ENCODE measurements at places on chromosomes 1 and 21.
A peak's percentile ranks its signal among the peaks of the same experiment; 100 is the strongest.

DNA sequence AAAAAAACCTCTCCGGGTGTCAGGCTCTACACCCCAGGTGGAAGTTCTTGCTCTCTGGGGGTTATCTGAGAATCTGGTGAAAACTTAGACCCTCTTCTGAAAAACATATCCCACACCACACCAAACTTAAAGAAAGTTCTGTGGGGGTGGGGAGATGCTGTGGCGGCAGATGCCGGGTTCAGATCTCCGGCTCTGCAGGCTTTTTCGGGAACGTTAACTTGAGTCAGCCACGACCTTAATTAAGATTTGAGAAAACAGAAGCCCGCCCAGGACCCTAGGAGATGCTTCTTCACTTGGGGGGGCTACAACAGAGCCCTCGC lies 2.3 kb downstream of the RCC2 start:
- DNase-seq: no peak

- DNase-seq: no peak
These were observed 14.3 kb upstream of the SEC16B start for GRCh38 chr1:177984136-177984525.

DNA sequence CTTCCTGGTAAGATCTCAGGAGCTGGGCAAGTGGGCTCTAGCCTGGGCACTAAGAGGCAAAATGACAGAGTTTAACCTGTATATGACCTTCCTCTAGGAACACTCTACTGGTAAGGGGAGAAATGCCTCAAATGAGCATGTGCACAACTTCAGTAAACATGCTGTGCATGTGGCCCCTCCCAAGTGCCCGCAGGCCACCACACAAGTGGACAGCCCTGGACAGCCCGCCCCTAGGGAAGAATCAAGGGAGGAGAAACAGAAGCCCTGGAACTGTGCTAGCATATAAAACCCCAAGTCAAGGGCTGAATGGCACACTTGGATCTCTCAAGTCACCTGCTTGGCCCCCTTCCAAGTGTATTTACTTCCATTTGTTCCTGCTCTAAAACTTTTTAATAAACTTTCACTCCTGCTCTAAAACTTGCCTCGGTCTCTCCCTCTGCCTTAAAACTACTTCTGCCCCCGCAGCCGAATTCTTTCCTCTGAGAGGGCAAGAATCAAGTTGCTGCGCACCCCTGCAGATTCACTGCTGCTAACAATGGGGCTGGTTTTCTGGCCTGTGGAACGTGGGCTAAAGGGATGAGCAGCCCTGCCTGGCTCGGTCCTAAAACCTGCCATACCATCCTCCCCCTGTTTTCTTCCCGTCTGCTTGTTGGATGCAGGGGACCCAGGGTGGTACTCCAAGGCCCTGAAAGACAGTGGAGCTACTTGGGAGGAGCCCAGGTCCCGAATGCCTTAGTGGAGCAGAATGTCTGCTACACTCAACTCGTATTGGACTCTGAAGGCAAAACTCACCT lies 93.5 kb downstream of the IER5 start:
- DNase-seq: no peak

GRCh38 chr21:45074048-45074817 lies at the start of gene ADARB1:
ADARB1 (plus strand) TSS chr21:45074580; CDS start chr21:45171657, 97,077 bp downstream.
- peak; percentile 87 for DNase-seq

DNA sequence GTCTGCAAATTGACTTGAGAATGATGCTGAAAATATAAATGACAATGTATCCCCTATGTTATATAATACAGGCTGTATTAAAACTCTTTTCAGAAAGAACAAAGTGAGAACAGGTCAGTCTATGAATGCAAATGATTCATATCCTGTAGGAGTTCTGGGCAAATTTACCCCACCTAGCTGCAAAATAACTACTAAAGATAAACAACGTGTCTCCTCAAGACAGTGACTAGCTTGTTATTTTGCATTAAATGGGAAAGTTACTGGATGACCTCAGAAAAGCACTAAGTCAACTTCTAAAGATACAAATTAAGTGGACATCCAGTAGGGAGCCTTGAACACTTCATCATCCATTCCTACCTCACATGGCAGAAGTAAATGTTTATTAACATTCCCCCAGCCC lies 11.1 kb downstream of the RNF19B start:
- no peak for DNase-seq

- no peak for DNase-seq
These were observed 220.1 kb downstream of the ST6GALNAC3 start for GRCh38 chr1:76294482-76295194.

- DNase-seq: no peak
These were observed 9.7 kb downstream of the SMYD3 start for GRCh38 chr1:246497331-246497915.

DNA sequence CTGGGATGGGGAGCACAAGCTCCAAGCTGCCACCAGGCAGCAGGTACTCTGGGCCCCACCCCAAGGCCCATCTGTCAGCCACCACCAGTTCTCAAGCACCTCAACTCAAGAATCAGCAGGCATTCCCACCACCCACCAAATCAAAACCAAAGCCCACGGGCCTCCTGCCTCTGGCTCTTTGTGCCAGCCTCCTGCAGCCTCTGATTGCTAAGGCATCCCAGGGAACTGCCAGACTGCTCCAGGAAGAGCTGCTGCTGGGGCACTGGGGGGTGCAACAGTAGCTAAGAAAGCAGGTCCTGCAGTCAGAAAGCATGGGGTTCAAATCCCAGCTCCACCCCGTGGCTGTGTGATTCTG lies 34.7 kb downstream of the CHD5 start:
- no peak for DNase-seq

DNA sequence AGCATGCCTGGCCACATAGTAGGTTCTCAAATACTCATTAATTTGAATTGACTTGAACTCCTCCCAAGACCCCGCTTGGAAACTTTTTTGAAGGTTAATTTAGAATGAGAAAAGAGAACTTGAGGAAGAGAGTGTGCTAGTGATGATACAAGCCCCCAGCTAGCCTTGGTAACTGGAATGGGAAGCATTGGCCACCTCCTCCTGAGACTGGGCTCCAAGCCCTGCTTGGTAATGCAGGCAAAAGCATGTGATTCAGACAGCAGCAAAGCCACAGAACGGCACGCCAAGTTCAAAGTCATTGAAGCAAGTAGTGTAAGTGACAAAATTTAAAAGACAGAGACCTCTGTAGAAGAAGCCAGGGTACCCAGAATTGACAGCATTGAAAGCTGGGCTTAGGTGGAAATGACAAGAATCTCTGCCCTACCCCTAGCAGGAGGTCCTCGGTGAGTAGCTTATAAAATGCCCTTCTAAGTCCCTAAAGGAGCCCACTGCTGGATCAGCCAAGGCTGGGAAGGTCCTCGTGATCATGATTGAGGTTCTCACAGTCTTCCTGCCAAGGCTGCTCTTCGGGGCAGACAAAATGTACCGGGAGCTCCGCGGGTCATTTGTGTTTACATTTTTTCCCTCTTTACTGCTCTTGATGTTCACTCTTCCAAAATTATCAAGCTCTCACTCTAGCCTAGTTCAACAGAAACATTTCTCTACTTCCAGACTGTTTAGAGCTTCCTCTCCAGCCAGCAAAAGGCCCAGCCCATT lies 99.4 kb downstream of the TSEN15 start:
- no peak for DNase-seq

GRCh38 chr1:105137543-105138457 lies 1388.1 kb downstream of the AMY1C start:
- DNase-seq: peak; percentile 46

DNA sequence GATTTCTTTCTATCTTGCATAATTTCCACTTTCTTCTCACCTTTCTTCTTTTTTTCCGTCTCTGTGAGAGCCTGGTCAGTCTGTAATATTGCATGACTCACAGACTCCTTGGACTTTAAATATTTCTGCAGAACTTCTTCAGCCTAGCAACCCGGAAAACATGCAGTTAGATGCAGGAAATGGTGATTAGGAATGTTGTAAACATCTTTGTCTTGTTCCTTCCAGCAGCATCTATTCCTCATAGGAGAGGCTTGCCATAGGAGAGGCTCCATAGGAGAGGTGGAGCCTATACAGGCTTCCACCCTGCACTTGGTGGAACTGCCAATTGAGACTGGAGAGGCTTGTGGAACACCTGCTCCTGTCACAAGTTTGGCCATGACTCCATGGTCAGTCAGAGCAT lies 10.0 kb downstream of the GBP5 start:
- DNase-seq: no peak

DNA sequence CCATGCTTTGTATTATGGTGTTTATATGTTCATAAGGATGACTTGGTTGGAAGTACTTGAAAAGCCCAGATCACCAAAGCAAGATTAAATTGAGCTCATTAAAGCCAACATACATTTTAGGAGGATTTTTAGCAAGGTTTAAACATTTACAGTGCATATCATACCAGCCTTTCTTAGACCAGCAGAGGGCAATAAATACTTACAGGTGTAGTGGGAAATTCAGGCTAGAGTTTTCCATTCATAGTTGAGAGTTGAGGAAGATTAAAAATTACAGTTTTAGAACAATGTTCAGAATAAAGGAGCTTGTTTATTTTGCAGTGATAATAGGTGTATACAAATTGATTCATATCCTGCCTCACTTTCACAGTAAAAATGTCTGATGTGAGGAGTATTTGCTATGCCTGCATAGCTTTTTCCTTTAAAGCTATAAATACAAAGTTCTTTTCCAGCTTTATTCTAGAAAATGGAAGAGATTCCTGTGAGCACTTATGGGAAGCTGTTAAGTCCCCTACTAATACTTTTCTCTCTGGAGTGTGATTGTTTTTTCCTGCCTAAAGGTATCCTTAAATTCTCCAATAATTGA lies 35.3 kb downstream of the DTL start:
- no peak for DNase-seq

GRCh38 chr1:232184561-232185530 lies 445.1 kb downstream of the SIPA1L2 start:
- no peak for DNase-seq

DNA sequence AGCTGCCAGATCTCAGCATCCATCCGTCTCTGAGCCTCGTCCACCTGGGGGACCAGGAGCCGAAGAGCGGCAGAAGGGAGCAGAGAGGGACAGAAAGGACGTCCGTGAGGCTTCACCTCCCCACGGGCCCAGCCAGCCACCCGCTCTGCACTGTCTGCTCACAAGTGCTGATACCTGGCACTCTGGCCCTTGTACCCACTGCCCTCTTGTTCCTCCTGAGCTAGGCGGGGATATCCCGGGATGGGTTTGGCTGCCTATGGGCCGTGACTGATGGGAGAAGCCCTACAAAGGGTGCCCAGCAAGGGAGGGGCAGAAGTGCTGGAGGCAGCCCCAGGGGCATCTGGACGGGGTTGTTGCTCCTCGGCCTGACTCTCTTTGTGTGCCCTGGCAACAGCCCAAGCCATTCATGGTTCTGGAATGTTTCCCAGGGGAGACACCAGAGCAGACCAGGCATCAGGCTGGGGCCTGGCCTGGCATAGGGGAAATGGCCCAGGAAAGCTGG lies 57.6 kb downstream of the LDLRAD2 start:
- DNase-seq: peak; percentile 48

Measured in pancreas (tissue), 10 donors.